ENCODE measurements at places on chromosomes 6 and 20.

DNA sequence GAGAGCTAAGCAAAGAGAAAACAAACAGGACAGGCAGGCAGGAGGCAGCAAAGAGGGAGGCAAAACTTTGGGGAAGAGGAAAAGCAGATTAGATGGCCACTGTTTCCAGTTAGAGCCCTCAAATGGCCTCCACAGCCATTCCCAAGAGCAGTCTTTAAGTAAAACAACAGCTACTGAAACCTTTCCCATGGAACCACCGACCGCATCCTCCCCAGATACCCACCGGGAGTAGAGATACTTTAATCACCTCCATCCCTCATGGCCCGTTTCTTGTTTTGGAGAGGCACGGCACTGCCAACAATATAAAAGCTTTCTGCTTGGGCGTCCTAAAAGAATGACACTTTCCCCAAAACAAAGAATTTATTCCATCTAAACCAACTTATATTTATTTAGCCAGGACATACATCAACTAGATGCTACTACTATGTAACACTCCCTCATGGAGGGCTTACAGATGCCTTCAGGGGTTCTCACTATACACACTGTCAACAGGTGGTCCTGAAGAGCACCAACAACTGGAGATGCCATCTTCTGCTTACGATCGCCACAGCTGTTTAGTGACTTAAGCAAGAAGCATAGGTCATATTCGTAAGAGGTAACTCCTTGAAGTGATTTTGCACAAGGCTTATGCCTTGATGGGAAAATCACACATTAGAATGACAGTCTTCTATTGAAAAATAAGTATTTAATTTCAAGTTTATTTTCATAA lies 43.4 kb downstream of the CNKSR3 start:
- H3K4me1 ChIP-seq, result no peaks in the 10 kb centered on the region
- H3K27ac ChIP-seq, result no peak overlapping the region
- H3K27me3 ChIP-seq, result no peaks in the 10 kb centered on the region
- no peak for DNase-seq
- H3K36me3 ChIP-seq, result no peaks in the 10 kb centered on the region

DNA sequence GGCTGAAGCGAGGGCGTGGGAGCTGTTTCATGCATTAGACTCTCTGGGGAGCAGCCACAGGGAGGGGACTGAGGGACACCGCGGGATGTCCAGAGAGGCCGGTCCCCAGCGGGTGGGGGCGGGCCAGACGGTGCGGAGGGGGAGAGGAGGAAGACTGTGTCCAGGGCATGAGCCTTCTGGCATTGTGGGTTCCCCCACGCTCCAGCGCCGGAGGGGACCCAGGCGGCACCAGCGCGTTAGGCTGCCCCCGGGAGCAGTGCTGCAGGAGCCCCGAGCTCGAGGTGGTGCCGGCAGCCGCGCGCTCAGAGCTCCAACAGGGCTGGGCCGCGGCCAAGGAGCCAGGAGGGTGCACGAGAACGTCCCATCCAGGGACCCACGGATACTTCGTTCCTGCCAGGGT lies 14.4 kb downstream of the SLC22A3 start:
- no peak overlapping the region for H3K4me3 ChIP-seq
- no peak for DNase-seq
- no peaks in the 10 kb centered on the region for H3K4me1 ChIP-seq
- no peak overlapping the region for H3K27ac ChIP-seq

DNA sequence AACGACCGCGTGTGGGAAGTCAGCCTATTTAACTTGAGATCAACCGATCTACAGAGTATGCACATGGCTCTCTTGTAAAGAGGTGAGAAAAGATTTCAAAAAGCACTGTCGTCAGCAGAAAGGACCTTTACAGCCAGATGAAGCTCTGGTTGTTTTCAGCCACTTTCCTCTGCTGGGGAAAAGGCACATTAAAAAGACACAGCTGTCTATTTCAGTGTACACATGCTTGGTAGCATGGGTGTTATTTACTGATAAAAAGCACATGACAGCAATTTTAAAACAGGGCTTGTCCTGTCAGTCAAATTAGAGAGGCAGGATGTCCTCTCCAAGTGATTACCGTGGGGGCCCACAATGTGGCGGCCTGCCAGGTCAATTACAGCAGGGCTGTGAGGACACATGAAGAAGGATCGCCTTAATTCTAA lies 188.9 kb downstream of the PRKN start:
- no peak overlapping the region for H3K4me3 ChIP-seq
- DNase-seq, result no peak
- no peaks in the 10 kb centered on the region for H3K27me3 ChIP-seq
- H3K4me1 ChIP-seq, result no peaks in the 10 kb centered on the region

DNA sequence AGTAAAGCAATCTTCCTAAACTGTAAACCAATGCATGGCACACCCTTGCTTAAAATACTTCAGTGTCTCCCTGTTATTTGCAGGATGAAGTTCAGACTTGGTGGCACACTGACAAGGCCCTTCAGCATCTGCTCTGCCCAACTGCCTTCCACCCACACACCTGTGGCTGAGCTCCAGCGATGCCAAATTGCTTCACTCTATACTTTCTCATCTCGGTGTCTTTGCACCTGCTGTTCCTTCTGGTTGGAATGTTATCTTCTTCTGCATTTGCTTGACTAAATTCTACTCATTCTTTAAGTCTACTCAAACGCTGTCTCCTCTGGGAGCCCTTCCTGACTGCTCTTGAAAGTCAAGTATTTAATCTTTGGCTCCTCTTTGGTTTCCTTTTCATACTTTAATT lies 100.1 kb upstream of the SUPT3H start:
- peaks cover 23% of the 10 kb centered on the region for H3K4me1 ChIP-seq
- no peak overlapping the region for H3K4me3 ChIP-seq
- peak overlapping the region; percentile 12 for H3K27ac ChIP-seq
- no peaks in the 10 kb centered on the region for H3K36me3 ChIP-seq
- H3K27me3 ChIP-seq, result no peaks in the 10 kb centered on the region

GRCh38 chr20:51386586-51386985 lies 155.9 kb downstream of the NFATC2 start:
- peaks cover 63% of the 10 kb centered on the region for H3K4me1 ChIP-seq
- no peaks in the 10 kb centered on the region for H3K27me3 ChIP-seq
- no peak overlapping the region for H3K27ac ChIP-seq
- DNase-seq, result no peak

GRCh38 chr6:157991067-157991432 lies 9.4 kb downstream of the SYNJ2 start:
- H3K4me3 ChIP-seq, result no peak overlapping the region
- no peak overlapping the region for H3K27ac ChIP-seq
- no peaks in the 10 kb centered on the region for H3K36me3 ChIP-seq
- H3K4me1 ChIP-seq, result peaks cover 28% of the 10 kb centered on the region

GRCh38 chr20:59747671-59748515 lies 143.6 kb downstream of the PHACTR3 start:
- H3K4me1 ChIP-seq, result no peaks in the 10 kb centered on the region
- H3K36me3 ChIP-seq, result no peaks in the 10 kb centered on the region
- no peak overlapping the region for H3K4me3 ChIP-seq
- no peak for DNase-seq
- no peak overlapping the region for H3K27ac ChIP-seq

DNA sequence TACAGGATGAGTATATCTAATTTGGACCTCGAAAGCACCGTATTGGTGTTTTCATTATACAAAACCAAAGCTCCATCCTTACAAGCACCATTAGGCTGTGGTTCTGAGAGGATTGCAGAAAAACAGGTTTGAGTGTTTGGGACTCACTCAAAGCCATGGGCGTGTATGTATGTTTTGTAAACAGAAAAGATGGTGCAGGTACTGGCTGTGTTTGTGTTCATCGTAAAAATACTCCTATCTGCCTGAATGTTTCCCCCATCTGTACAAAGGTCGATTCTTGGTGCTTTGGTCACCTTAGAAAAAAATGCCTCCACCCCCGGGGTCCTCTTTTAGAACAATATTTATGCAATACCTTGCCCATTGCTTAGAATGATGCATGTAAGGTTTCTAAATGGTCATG lies 286.6 kb downstream of the TSHZ2 start:
- no peaks in the 10 kb centered on the region for H3K27me3 ChIP-seq
- DNase-seq, result no peak
- H3K36me3 ChIP-seq, result no peaks in the 10 kb centered on the region
- H3K4me1 ChIP-seq, result no peaks in the 10 kb centered on the region
- H3K27ac ChIP-seq, result no peak overlapping the region

- no peaks in the 10 kb centered on the region for H3K36me3 ChIP-seq
- H3K4me3 ChIP-seq, result no peak overlapping the region
- H3K27me3 ChIP-seq, result no peaks in the 10 kb centered on the region
- no peaks in the 10 kb centered on the region for H3K4me1 ChIP-seq
- H3K27ac ChIP-seq, result no peak overlapping the region
Observed at GRCh38 chr20:22207280-22207679, 377.1 kb downstream of the FOXA2 start.

DNA sequence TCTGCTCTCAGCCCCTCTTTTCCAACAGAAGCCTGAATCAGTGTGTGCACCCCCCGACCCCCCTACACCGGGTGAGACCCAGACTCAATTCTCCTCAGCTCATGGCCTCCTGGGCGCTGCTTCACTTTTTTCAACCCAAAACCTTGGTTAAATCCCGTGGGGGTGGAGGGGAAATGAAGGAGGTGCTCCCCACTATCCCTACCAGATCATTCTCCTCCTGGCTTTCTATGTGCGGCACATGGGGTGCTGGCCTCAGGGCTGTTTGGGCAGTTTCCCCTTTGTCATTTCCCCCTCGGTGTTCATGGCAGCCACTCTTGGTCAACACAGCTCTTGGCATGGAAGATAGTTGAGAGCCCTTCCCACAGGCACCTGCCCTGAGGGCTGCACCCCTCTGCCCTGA lies 4.6 kb downstream of the CST4 start:
- H3K4me1 ChIP-seq, result peaks cover 26% of the 10 kb centered on the region
- H3K36me3 ChIP-seq, result no peaks in the 10 kb centered on the region
- peak overlapping the region; percentile 48 for H3K27ac ChIP-seq
- DNase-seq, result no peak

GRCh38 chr6:35148167-35148741 lies 7.1 kb upstream of the TCP11 start:
- no peak overlapping the region for H3K4me3 ChIP-seq
- DNase-seq, result peak; percentile 31
- H3K27ac ChIP-seq, result no peak overlapping the region
- no peaks in the 10 kb centered on the region for H3K36me3 ChIP-seq
- no peaks in the 10 kb centered on the region for H3K27me3 ChIP-seq

DNA sequence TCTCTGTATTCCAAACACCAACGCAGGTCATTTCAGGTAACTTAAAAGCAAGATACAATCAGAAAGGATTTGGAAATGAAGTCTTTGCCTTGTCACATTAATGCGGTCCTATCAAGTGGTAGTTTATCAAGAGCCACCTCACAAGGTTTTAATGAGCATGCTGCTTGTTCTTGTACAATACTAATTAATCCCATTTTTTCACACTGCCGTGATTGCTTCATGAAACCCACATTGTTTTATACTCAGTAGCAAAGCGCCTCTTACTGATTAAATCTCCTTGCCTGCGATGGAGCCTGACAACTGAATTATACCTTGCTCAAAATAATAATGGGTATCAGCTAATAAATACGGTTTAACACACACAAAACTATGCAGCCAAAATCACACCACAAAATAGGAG lies 234.1 kb upstream of the TSHZ2 start:
- no peak for DNase-seq
- no peaks in the 10 kb centered on the region for H3K27me3 ChIP-seq
- no peak overlapping the region for H3K27ac ChIP-seq
- no peaks in the 10 kb centered on the region for H3K36me3 ChIP-seq
- H3K4me3 ChIP-seq, result no peak overlapping the region
- no peaks in the 10 kb centered on the region for H3K4me1 ChIP-seq

DNA sequence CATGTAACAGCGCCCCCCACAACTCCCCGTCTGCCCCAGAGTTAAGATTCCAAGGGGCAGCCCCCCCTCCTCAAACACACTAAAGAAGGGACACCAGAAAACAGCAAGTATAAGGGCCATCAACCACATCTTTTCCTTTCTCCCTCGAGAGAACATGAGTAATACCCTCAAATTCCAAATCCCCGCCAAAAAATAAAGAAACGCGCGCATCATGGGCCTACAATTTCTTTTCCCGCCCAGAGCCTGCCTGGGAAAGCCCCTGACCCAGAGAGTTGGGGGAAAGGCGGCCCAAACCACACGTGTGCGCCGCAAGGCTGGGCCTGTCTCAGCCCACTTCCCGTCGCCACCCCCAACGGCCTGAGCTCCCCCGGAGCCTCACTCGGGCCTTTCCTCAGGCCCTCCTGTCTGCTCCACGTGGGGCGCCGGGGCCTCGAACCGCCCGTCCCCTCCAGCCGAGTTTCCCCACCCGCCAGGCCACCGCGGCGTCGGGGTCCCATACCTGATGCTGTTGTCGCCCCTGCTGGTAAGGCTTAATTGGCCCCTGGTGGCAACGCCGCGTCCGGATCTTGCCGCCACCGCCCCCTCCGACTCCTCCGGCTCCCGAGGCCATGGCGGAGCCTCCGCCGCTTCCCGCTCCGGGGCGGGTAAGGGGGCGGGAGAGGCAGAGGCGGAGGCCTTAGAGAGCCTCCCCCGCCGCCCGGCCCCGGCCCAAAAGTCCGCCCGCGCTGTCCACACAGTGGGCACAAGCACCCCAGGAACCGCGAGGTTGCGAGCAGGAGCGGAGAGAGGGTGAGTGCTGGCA lies 746 bp downstream of the NUP153 start:
- H3K36me3 ChIP-seq, result no peaks in the 10 kb centered on the region
- no peaks in the 10 kb centered on the region for H3K27me3 ChIP-seq
- peak overlapping the region; percentile 99 for H3K27ac ChIP-seq
- DNase-seq, result peak; percentile 70
- H3K4me1 ChIP-seq, result peaks cover 37% of the 10 kb centered on the region
- peak overlapping the region; percentile 99 for H3K4me3 ChIP-seq

GRCh38 chr20:13297147-13297899 lies 76.2 kb downstream of the ISM1 start:
- no peak overlapping the region for H3K4me3 ChIP-seq
- no peaks in the 10 kb centered on the region for H3K4me1 ChIP-seq
- no peaks in the 10 kb centered on the region for H3K27me3 ChIP-seq
- no peak overlapping the region for H3K27ac ChIP-seq
- no peaks in the 10 kb centered on the region for H3K36me3 ChIP-seq
- no peak for DNase-seq

GRCh38 chr20:13348311-13349234 lies 127.5 kb downstream of the ISM1 start:
- no peak overlapping the region for H3K4me3 ChIP-seq
- H3K36me3 ChIP-seq, result no peaks in the 10 kb centered on the region
- peaks cover 2% of the 10 kb centered on the region for H3K27me3 ChIP-seq
- H3K4me1 ChIP-seq, result no peaks in the 10 kb centered on the region
- no peak for DNase-seq

DNA sequence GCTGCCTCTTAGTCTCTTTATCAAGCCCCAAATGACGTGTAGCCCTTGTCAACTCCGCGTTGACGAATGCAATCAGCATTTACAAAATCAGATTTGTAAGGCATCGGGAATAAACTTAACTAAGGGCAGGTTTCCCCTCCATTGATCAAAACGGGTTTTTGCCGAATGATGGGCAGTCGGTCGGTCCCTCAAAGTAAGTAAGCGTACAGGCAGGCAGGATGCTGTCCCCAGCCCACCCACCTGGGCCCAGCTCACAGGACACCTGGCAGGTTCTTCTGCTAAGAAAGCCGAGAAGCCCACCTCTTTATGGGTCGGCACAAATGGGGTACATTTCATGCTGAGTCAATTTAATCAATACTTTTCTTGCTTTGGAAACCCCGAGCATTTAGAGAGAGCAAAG lies 22.0 kb upstream of the MAFB start:
- H3K4me1 ChIP-seq, result no peaks in the 10 kb centered on the region
- H3K27ac ChIP-seq, result no peak overlapping the region
- H3K36me3 ChIP-seq, result no peaks in the 10 kb centered on the region
- no peak overlapping the region for H3K4me3 ChIP-seq
- no peak for DNase-seq
- no peaks in the 10 kb centered on the region for H3K27me3 ChIP-seq
